KBM-7 (cell line): ENCODE measurements at places on chromosomes 2 and 18.

DNA sequence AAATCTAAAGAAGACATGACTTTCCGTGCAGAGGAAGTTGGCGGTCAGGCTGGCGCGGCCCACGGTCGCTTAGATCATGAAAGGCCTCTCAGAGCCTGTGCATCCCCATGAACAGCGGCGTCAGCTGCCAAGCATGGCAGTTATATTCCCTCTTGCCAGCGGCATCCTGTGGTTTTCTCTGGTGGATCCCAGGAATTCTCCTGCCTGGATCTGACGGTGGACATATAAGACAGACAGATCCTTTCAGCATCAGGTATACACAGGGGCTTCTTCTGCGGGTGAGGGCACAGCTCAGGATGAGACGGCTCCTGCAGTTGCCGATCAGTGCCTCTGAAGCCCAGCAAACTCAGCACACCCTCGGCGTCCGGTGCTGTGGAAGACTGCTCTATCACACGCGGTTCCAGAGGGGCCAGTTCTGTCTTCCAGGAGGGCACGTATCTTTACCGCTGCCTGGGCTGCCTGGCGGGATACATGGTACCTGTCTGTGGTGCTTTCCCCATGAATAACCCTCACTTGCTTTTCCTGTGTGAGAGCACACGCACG, 157.8 kb downstream of the LDLRAD4 start:
- no peak for DNase-seq

DNA sequence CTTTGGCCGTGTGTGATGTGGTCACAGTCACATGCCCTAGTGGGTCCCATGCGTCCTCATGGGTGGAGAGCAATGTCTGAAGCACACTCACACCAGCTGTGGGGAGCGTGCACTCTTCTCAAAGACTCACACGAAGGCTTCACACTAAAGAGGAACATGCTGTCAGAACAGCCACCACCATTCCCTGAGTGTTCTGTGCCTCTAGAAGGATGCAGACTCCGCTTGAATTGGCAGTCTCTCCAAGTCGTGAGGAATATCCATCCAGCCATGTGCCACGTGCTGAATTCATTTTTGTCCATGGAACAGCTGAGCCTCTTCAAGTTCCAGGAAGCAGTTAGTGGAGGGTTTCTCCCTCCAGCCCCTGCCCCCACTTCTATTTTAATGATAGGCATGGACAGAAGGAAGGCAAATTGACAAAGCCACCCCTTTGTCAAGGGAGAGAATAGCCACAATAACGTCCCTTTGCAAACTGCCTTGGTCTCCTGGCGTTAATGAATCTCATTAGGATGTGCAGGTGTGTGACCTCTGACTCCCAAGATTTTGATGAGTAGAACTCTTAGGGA, 464.3 kb upstream of the ID2 start:
- DNase-seq = no peak

- DNase-seq = no peak
These were observed 43.2 kb downstream of the CYB5A start for GRCh38 chr18:74248595-74248994.

GRCh38 chr2:224843141-224843540, 127.0 kb upstream of the CCDC195 start:
- DNase-seq = no peak

GRCh38 chr2:69225933-69226332, 161.1 kb downstream of the GFPT1 start:
- no peak for DNase-seq

GRCh38 chr18:74493689-74494088, 2.5 kb upstream of the CNDP2 start:
- DNase-seq = peak; percentile 51

DNA sequence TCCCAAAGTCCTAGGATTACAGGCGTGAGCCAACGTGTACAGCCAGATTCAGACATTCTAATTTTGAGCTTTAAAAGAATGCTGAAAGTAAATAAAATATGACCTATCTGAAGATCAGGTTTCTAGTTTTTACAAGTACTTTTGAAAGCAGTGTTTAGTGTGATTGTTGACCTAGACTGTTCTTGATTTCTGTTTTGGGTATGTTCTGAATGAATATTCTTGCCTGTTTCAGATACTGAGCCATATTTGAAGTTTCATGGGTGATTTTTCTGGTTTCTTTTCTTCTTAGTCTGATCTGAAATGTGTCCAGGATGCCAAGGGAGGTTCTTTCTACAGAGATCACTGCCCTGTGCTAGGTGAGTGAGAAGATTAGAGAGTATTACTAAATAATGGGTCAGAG, 37.2 kb downstream of the MIB1 start:
- no peak for DNase-seq

- DNase-seq = no peak
These were observed 11.3 kb upstream of the PXDN start for GRCh38 chr2:1755436-1756191.

- DNase-seq = no peak
These were observed 1.6 kb downstream of the CELF4 start for GRCh38 chr18:37563931-37564392.
